MG63 (cell line): ENCODE measurements at places on chromosomes 5 and 9. TPM values are rescaled to one million over a fixed set of nuclear protein-coding genes. Genes with fewer than 3 reads are reported as not detected.

UBE2R2 gene
- 15.1 and 16.5 TPM in 2 replicates for total RNA-seq

SLC6A7 gene
- not detected in 2 replicates for total RNA-seq

WNT8A gene
- not detected in 2 replicates for total RNA-seq

C9orf50 gene
- not detected in 2 replicates for total RNA-seq

ZER1 gene
- total RNA-seq, result 10.2 and 28.2 TPM in 2 replicates

SOHLH1 gene
- not detected in 2 replicates for total RNA-seq

RELL2 gene
- total RNA-seq, result 13.2 and 15.1 TPM in 2 replicates

GRM6 gene
- not detected in 2 replicates for total RNA-seq

AGPAT2 gene
- total RNA-seq, result 58.8 and 116 TPM in 2 replicates
